ENCODE measurements at places on chromosomes 13 and 19.
A peak's percentile ranks its signal among the peaks of the same experiment; 100 is the strongest.

GRCh38 chr19:3981373-3981735 is 3.9 kb downstream of the EEF2 start:
- DNase-seq, result no peak

DNA sequence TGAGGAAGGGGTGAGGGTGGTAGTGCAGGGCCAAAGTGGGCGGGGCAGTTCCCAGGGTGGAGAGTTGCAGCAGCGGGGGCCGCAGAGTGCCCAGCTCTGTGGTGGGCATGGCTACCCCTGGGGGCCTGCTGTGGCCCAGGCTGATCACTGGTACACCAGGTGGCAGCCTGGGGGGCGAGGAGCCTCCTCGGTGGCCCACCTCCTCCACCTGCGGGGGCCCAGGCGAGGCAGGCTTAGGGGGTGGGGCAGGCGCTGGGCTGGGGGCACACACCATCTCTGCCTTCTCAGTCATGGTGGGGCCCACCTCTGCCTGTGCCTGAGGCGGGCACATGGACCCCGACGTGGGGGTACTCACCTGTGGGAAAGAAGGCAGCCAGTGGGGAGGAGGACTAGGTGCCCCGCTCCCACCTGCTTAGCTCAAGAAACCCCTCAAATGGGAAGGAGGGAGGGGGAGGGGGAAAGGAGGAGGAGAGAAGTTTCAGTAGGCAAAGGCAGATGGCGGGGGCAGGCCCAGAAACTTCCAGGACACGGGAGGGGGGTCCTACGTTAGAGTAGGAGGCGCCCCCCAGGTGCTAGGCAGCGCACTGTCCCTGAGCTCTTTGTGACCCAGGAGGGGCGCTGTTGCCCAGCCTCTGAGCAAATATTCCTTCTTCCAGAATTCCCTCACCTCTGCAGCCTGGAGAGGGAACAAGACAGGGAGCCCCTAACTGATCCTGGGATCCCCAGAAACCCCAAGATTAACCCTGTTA is 1.6 kb downstream of the LYL1 start:
- DNase-seq, result no peak

DNA sequence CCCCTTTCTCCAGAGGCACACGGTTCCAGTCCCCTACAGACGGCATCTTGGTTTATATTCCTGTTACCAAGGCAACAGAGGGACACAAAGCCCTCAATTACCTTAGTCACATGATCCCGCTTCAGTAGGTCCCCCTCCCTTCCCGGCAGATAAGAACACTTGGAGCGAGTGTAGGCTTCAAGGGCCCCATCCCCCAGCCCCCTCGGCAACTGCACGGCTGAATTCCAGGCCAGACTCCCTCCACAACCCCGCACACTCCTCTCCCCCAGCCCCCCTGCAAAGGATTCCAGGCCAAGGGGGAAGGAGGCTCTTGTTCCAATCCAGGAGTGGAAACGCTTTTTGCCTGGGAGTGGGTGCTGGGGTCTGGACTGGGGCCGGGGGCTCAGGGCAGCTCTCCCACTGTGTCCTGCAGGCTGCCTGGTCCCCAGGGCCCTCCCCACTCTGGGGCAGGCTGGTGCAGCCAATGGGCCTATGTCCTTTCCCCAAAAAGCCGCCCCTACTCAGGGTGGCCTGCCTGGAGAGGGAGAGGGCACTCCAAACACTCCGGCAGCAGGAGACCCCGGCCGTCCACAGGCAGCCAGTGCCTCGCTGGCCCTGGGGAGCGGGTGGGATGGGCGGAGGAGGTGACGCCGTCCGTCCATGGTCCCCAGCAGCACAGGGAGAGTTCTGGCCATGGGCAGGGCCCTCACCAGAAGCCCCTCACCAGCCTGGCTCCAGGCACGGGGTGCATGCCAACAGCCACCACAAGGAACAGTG is 62.6 kb downstream of the MLLT1 start:
- no peak for DNase-seq

DNA sequence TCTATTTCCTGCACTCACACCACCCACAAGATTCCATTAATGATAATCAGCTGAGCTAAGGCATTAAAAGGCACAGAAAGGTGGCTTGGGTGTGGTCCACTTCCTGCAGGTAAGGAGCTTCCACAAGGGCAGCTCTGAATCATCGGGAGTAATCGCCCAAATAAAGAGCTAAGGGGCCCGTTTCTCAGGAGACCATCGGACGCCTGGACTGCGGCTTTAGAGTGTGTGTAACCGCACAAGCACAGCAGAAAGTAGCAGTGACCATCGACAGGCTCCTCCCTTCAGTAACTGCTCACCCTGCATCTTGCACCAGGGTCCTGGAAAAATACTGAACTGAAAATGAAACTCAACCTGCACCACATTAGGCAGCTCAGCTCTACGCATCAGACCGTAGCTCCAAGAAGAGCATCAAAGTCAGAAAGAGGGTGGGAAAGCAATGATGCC is 6.0 kb downstream of the STK24 start:
- DNase-seq, result peak; percentile 98

GRCh38 chr19:10134040-10134439 is 14.3 kb upstream of the EIF3G start:
- DNase-seq, result no peak

GRCh38 chr19:47511128-47511517 is 3.7 kb downstream of the NAPA start:
- DNase-seq, result no peak

- DNase-seq, result no peak
Measured at GRCh38 chr13:97226013-97226412, 3.9 kb downstream of the MBNL2 start.

GRCh38 chr13:23988546-23989122 is 91.3 kb upstream of the C1QTNF9B start:
- DNase-seq, result no peak

DNA sequence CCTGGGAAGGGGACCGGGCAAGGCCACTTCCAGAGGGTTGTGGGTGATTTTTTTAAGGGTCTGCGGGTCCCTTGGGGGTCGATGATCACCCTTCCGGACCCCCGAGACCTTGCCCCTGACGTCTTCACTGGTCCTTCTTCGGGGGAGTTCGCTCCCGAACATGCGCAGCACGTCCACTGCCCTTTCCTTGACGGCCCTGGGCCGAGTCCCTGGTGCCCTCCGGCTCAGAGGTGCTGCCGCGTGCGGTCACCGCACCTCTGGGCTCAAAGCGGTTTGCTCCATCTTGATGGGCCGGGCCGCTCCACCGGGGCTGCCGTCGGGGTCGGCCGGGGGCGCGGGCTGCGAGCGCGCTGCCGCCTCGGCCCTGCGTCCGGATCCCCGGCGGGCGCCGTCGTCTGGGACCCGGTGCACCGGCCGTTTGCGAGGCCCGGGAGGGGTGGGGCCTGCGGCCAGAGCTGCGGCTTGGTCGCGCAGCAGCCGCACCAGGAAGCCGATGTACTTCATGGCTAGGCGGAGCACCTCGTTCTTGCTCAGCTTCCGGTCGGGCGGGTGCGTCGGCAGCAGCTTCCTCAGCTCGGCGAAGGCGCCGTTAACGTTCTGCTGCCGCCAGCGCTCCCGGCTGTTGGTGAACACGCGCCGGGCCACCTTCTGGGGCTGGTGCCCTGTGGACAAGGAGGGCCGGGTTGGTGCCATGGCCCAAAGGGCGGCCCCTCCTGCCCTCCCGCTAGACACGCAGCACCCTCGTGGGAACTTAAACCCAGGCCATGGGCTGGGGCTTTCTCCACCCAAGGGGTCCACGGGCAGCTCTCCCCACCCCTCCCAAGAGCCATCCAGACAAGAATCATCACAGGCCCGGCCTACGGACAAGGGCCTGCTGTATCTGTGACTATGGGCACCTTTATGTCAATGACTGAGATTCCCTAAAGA is 3.3 kb downstream of the LYL1 start:
- DNase-seq, result no peak

DNA sequence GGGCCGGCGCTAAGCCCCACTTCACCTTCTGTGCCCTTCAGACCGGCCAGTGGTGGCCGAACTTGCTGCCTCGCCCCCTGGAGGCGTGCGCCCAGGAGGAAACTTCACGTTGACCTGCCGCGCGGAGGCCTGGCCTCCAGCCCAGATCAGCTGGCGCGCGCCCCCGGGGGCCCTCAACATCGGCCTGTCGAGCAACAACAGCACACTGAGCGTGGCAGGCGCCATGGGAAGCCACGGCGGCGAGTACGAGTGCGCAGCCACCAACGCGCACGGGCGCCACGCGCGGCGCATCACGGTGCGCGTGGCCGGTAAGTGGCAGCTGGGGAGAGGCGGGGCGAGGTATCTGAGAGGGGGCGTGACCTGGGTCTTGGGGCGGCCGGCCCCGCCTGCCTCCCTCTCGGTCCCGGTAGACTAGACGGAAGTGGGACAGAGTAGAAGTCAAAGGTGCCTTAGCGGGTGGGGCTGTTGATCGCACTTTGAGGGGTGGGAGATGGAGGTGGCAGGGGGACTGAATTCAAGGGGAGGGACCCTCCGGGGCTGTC is 5.6 kb downstream of the ICAM5 start:
- DNase-seq, result no peak

- DNase-seq, result peak; percentile 76
Measured at GRCh38 chr19:58408152-58409009, at the start of gene ZNF584. Gene ZNF584, plus strand, starts transcription at chr19:58408649. Its CDS starts 499 bp downstream, at chr19:58409148.

DNA sequence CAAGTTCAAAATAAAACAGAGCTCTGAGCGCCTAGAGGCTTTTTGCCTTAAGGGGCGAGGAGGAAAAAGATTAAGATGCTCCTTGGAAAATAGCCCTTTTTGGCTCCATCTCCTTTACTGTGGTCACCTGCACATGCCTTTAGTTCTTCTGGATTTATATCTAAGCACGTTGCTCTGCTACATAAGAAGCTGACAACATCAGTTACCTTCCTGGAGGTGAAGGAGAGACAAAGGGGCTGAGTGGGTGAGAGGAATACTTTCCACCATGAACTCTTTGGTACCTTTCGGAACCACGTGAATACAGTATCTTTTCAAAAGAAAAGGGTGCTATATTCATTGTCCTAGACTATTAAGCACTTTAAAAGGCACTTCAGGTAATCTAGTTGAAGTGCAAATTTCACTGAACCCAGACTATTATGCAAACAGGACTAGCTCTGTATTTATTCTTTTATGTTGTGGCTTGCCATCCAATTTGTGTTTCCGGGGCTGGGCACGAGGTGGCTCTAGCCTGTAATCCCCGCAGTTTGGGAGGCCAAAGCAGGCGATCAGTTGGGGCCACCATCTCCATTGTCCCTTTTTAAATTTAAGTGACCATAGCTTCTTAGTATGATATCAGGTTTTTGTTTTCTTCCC is 201.5 kb downstream of the TM9SF2 start:
- DNase-seq, result no peak

GRCh38 chr13:100434010-100434763 is 154.4 kb downstream of the GGACT start:
- DNase-seq, result peak; percentile 79

GRCh38 chr13:21402586-21403307 is 56.4 kb downstream of the ZDHHC20 start:
- DNase-seq, result no peak

- peak; percentile 33 for DNase-seq
Measured at GRCh38 chr19:48737360-48737998, 2.9 kb downstream of the RASIP1 start.

DNA sequence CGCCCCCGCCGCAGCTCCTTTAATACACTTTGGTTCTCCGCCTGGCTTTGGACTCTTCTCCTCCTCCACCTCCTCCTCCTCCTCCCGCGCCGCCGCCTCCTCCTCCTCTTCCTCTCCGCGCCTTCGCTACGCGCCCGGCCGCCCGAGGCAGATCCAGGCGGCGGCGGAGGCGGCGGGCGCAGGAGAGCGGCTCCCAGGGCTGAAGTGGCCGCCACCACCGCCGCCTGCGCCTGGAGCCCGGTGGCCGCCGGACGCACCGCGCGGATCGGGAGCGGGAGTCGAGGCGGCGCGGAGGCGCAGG is at the start of gene ZIC2:
Gene ZIC2, plus strand, starts transcription at position 50 of the 301 bp plus-strand sequence. CDS start 281 bp downstream, outside the sequence.
- DNase-seq, result peak; percentile 55

- DNase-seq, result no peak
Measured at GRCh38 chr19:7691497-7691896, 10.4 kb downstream of the FCER2 start.

DNA sequence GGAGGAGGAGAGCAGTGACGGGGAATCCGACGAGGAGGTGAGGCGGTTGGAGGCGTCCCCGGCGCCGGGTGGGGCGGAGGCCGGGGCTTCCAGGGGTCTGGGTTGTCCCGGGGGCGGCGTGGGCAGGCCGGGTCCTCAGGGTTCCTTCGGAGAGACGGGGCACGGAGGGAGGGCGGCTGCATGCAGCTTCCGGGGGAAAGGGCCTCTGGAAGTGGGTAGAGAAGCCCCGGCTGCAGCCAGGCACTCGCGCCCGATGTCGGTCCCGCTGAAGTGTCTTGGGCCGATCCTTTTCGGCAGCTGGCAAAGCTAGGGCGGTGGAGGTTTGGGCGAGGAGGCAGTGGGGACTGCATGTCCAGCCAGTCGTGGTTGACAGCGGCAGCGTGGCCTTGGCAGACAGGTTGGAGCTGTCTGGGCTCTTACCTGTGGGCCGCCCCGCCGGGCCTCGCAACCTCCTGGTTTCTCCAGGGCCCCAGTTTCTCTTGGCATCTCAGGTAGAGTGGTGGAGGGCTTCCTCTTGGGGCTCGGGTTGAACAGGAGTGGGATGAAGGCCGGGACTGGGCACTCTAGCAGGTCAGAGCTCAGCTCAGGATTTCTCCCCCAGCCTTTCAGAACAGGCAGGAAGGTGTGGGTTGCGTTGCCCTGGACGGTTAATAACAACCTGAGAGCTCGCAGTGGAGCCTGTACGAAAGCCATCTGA is 690 bp downstream of the KMT2B start:
- peak; percentile 29 for DNase-seq

GRCh38 chr13:64274481-64275217 is 2859.0 kb upstream of the PCDH20 start:
- no peak for DNase-seq

- no peak for DNase-seq
Measured at GRCh38 chr13:24214528-24214927, 54.0 kb downstream of the SPATA13 start.

DNA sequence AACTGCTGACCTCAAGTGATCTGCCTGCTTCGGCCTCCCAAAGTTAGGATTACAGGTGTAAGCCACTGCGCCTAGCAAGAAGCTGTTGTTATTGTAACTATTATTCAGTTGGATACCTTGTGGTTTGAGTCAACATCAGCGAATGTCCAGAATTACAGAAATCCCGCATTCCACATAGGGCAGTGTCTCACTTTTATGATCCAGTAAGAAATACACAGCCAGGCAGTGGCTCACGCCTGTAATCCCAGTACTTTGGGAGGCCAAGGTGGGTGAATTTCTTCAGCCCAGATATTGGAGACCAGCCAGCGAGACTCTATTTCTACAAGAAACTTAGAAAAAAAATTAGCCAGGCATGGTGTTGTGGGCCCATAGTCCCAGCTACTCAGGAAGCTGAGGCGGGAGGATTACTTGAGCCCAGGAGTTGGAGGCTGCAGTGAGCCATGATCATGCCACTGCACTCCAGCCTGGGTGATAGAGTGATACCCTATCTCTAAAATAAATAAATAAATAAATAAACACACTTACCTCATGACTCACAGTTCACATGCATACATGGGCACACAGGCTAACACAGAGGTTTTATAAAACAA is 43.8 kb downstream of the SPTBN4 start:
- DNase-seq, result no peak

GRCh38 chr13:109665781-109666249 is 120.6 kb downstream of the IRS2 start:
- peak; percentile 86 for DNase-seq

GRCh38 chr13:30398601-30399072 is 23.7 kb upstream of the UBE2L5 start:
- DNase-seq, result no peak

- no peak for DNase-seq
Measured at GRCh38 chr19:18709546-18709945, 26.1 kb downstream of the CRTC1 start.

- no peak for DNase-seq
Measured at GRCh38 chr13:21232196-21232595, 55.7 kb downstream of the MRPL57 start.
